ENCODE measurements at places on chromosomes 3 and 15.

- no peak for DNase-seq
Observed at GRCh38 chr3:16171009-16171408, 3.5 kb upstream of the GALNT15 start.

- no peak for DNase-seq
Observed at GRCh38 chr3:100269410-100270214, 8.8 kb downstream of the TBC1D23 start.

GRCh38 chr3:150355574-150355973 is 52.5 kb upstream of the TSC22D2 start:
- DNase-seq, result no peak

GRCh38 chr3:103403191-103403590 is 968.4 kb downstream of the ZPLD1 start:
- no peak for DNase-seq

DNA sequence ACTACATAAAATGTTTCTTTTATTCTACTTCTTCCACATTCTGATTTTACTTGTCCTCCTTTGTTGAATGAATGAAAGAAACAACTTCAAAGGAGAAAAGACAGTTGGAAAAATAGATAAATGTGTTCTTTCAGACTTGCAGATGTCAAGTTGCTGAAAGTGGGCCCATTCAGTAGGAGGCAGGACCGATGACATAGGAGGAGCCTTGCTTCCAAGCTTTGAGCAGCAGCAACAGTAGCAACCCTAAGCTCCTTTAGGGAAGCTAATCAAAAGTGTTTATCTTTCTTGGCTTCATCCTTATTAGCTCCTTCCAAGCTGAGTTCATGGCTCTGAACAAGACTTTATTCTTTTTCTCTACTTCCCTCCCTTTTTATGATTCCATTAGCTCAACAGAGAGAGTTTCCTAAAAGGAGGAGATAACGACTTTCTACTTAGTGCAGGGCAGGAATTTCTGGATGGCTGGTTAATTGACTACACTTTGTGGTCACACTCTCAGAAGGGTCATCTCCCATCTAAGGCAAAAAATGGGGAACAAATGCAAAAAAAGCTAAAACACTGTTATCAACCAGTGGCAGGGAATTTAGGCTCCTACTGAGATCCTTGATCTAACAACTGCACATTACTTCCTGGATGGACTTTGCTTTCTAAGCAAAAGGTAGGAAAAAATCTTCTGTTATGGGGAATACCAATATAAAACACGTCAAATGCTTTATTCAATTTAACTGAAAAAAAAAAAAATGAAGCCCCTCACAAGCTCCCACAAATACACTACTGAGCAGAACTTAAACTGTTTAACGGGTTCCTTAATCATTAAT is 4.8 kb downstream of the MORC1 start:
- DNase-seq, result no peak

GRCh38 chr3:108951820-108952501 is 1.7 kb downstream of the GUCA1C start:
- no peak for DNase-seq

DNA sequence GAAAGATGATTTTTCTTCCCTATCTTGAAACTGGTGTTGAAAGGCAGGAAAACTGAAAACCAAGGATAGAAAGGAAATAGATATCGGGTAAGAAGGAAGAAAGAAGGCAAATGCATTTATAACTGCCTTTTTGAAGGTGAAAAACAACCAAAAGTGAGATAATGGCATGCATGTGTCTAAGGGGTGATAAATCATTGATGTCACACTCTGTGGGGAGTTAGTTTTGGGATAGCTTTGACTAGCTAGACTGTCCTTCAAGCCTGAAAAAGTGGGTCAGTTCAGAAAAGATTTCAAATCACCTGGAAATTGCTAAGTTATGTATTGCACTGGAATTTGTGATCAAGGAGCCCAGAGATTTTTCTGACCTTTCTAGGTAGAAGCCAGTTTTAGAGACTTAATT is 142.2 kb upstream of the UMPS start:
- DNase-seq, result no peak

DNA sequence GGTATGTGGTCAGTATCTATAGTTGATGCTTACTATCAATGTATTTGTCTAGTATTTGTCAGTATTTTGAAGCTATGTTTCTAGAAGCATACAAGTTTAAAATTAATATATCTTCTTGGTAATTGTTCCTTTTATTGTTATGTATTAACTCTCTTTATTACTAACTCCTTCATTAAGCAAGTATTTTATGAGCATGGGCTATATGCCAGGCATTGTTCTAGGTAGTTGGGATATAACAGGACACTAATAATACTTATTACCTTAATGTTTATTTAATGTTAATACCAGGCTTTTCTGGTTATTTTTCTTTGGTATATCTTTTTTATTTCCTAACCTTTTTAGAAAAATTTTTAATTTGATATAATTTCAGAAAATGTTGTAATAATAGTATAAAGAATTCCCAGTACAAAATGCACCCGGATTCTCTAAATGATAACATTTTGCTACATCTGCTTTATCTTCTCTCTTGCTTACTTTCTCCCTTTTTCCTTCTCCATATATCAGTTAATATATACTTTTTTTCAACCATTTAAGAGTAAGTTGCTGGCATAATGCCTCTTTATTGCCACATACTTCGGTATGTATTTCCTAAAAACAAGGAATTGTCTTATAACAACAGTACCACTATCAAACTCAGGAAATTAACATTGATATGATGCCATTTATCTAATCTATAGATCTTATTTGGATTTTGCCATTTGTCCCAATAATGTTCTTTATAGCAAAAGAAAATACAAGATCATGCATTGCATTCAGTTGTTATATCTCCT is 30.9 kb downstream of the LRRC49 start:
- DNase-seq, result no peak

GRCh38 chr3:53890726-53891475 is 758 bp downstream of the SELENOK start:
- no peak for DNase-seq

- no peak for DNase-seq
Observed at GRCh38 chr3:141526709-141527108, 39.9 kb downstream of the RASA2 start.

DNA sequence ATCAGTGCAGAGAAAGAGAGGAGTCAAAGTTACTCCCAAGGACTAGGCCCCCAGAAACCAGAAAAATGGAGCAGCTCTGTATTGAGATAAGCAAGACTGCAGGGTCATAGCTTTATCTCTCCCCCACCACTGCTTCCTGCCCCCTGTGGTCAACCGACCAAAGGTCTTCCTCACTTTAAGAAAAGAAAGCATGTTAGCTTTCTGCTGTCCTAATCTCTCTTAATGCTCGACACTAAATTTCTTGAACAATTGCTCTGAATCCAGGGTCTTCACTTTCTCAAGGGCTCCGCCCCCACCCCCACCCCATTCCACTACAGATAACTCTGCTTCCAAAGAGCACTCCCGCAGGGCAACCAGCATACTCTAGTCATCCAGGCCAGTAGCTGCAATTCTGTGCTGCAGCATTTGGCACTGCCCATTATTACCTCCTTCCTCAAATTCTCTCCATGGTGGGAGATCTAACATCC is 31.9 kb downstream of the TNIK start:
- DNase-seq, result no peak

GRCh38 chr3:88005066-88005465 is 53.7 kb downstream of the CGGBP1 start:
- DNase-seq, result peak; percentile 3
